ENCODE measurements at places on chromosomes 6 and 20.

- no peak for DNase-seq
These were observed 72.8 kb upstream of the CEP85L start for GRCh38 chr6:118724211-118724610.

DNA sequence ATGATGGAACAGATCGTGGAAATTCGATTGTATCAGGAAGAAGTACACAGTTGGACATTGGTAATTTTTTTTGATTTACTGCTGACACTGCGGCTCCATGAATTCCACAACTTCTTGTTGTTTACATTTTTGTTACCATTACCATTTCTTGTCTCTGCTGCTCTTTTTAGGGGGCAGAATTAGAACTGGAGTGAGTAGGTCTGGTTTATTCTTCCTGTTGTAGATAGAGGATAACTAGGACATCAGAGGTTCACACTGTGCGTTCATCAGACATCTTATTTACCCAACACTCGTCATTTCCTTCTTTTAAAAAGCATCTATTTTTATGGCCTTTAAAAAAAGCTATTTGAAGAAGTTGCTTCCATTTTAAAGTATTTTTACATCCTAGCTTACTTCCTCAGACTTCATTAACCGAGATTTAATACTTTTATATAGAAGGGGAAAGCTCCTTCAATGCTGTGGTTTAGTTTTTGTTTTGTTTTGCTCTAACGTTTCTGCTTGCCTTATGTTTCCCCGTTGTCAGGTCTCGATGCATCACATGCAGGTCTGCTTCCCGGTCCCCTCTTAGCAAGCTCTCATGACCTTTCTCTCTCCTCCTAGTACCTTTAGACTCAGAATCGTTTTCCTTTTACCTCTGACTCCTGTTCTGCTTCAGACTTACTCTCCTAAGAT is 139.1 kb downstream of the ARID1B start:
- no peak for DNase-seq

- DNase-seq: no peak
These were observed 349.6 kb downstream of the PHF3 start for GRCh38 chr6:63985223-63985622.

DNA sequence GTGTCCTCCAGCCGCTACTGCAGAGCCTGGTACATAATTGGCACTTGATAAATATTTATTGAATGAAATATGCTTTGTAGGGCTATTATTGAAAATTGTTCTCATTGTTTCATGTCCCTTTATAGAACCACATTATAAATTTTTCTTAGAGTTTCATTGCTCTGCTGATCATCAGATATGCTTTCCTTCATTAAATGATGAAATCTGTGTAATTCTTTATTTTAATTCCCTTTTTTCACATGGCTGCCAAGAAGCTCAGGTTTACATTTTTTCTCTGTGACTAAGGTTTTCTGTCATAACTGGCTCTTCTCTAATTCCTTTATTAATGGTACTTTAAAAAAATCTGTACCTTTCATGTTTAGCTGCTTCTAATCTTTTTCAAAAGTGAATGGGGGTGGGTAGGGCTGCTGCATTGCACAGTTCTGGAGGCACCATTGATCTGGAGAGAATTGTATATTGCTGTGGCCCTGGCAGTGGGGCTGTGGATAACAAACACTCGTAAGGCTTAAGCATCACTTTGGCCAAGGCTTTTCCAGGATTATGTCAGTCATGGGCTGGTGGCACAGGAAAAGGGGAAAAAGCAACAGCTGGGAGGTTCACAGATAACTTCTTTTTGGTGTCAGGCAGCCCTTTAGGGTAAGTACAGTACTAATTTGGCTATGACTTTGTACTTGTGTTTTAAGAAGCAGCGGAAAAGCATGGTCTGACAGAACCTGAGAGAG is 43.8 kb downstream of the ARFGEF2 start:
- DNase-seq: no peak

DNA sequence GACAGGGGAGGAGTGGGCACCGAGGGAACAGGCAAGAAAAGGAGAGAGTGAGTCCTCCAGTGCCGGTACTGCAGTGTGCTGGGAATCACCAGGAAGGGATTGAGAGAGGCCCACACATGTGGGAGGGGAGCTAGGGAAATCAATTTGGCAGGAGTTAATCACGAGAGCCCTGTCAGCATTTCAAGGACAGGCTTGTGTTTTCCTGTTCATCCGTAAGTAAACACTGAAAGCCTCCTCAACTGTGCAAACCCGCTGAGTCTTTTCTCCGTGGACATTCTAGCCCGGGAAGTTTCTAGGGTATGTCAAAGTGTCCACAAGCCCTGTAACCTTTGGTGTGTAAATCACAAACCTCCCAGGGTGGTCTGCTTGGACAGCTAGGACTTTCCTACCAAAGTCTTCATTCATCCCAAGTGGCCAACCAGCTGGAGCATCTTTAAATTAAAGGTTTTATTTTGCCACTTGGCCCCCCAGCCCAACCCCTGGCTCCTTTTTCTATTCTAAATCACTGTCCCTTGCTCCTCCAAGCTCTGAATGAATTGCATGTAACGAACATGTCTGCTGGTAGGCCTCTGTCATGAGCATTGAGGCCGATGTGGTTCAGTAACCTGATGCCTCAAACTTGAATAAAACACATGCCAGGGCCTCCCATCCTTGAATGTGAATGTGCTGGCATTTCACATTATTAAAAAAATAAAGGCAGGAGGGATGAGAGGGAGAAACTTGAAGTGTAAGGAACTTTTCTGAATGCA is 149.1 kb downstream of the ZNF217 start:
- DNase-seq: no peak

DNA sequence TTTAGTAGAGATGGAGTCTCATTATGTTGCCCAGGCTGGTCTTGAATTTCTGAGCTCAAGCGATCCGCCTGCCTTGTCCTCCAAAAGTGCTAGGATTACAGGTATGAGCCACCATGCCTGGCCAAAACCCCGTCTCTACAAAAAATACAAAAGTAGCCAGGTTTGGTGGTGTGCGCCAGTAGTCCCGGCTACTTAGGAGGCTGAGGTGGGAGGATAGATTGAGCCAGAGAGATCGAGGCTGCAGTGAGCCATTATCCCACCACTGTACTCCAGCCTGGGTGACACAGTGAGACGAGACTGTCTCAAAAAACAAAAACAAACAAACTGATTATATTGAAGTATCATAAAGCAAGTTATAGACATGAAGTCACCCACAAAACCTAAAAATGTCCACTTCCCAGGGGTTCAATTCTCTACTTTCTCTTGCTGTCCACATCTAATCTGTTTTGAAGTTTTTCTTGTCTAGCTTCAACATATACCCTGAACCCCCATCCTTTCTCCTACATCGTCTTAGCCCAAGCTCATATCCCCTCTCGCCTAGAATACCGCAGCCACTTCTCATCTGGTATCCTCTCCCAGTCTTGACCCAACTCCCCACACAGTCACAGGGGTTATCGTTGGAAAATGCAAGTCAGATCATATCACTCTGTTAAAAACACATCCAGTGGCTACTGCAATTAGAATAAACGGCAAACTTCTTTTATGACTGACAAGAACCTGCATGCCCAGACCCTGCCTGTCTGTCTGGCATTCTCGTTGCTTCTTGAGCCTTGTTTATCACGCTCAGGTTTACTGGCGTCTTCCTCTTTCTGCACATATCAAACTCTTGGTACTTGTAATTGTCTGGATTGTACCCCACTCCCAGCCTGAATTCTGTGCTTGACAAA is 20.1 kb upstream of the NCOA3 start:
- DNase-seq: no peak

All from activated naive CD4-positive, alpha-beta T cell treated with anti-CD3 and anti-CD28 coated beads, Interleukin-2, amount 10 ng/mL, durations not matched to agents 7 days and 5 days (primary cell).